ENCODE measurements at places on chromosomes 2 and 18.
A peak's percentile ranks its signal among the peaks of the same experiment; 100 is the strongest.

DNA sequence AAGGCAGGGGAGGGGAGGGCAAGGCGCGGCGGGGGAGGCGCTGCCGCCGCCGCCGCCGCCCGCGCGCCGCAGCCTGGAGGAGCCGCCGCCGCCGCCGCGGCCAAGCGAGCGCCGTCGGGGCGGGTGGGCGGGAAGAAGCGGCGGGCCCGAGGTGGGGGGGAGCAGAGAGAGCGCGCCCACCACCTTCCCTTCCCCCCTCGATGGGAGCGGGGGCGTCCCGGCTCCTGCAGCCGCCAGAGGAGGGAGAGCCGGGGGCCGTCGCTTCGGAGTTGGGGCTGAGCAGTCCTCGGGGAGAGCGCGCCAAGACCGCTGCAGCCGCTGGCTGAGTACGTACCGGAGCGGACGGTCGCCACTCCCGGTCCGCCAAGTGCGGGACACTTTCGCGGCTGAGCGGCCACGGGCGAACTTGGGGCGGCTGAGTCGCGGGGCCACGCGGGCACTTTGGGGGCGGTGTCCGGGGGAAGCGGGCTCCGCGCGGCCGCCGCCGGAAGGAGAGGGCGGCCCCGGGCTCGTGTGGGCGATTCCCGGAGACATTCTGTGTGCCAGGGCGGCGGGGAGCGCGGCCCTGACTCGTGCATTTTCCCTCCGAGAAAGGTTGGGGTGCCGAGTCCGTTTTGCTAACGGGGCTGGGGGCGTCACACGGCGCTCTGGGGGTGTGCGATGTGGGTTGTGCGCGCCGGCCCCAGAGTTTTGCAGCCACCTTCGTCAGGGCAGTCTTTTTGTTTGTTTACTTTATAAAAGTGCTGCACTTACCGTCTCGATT lies at the start of gene NAB1:
Gene NAB1 (plus strand): TSS at position 49 of the 763 bp plus-strand sequence. CDS start 10,094 bp downstream, outside the sequence.
- peak; percentile 47 for DNase-seq

- peak; percentile 23 for DNase-seq
These were observed 62.5 kb downstream of the RPIA start for GRCh38 chr2:88753833-88754584.

DNA sequence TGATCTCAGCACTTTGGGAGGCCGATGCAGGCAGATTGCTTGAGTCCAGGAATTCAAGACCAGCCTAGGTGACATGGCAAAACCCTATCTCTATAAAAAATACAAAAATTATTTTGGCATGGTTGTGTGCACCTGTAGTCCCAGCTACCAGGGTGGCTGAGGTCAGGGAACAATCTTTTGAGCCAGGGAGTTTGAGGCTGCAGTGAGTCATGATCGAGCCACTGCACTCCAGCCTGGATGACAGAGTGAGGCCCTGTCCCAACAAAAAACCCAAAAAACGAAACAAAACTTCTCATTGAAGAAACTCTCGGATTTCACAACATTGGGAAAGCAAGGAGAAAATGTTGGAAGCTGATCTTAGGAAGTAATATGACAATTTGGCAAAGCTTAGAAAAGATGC lies 317.3 kb upstream of the MGAT5 start:
- DNase-seq: peak; percentile 16

- DNase-seq: peak; percentile 88
These were observed 49.9 kb upstream of the EML6 start for GRCh38 chr2:54673501-54673998.

GRCh38 chr2:215917953-215918620 lies 95.3 kb downstream of the MREG start:
- peak; percentile 75 for DNase-seq

DNA sequence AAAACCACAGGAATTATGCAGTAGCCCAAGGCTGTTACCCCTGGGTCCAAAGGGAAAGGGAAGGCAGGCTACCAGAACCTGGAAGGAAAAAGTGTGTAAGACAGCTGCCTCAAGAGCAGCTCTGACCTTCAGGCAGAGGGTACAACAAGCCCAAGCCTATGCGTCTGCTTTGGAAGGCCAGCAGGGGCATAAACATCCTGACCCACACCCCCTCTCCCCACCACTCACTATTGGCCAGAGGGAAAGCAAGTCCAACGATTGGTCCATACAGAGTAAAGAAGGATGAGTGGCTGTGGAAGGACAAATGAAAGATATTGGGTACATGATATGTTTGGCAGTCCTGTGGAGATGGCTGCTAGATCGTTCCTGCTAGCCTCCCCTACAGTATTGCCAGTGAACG lies 227.6 kb upstream of the HNRNPA3 start:
- no peak for DNase-seq

DNA sequence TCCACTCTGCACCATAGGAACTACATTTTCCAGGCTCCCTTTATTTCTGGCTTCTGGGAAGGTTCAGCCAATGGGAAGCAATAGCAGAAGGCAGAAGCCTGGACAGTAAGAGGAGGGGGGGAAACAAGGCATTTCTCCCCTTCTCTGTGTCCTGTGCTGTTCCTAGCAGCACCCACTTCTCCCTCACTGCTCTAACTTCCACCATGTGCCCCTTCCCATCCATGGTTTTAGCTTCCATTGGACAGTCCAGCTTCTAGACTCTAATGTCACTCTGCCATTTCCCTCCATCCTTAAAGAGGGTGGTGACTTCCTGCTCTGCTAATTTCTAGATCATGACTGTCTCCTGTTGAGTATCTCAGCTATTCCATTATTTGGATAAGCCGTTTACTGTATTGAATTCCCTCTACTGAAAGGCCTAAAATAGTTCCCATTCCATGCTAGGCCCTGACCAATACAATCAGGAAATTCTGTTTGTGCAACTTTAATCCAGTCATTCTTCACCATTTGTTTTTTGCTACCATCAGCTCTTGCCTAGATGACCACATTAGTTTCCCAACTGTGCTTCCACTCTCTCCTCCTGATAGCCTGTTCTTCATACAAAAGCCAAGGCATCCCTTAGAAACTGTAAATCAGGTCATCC lies 20.8 kb upstream of the LYPD1 start:
- no peak for DNase-seq

DNA sequence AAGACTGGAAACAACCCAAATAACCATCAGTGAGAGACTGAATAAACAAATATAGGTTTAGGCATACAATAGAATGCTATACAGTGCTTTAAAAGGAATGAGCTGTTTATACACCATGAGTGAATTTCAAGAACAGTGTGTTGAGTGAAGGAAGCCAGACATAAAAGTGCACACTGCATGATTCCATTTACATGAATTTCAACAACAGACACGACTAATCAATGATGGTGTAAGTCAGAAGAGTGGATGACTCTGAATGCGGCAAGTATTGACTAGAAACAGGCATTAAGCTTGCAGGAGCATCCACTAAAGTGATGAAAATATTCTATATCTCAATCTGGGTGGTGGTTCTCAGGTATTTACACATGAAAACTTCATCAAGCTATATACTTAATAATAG lies 142.7 kb upstream of the SLC39A10 start:
- no peak for DNase-seq

- DNase-seq: peak; percentile 80
These were observed 39.1 kb downstream of the ABCB11 start for GRCh38 chr2:168992026-168992425.

DNA sequence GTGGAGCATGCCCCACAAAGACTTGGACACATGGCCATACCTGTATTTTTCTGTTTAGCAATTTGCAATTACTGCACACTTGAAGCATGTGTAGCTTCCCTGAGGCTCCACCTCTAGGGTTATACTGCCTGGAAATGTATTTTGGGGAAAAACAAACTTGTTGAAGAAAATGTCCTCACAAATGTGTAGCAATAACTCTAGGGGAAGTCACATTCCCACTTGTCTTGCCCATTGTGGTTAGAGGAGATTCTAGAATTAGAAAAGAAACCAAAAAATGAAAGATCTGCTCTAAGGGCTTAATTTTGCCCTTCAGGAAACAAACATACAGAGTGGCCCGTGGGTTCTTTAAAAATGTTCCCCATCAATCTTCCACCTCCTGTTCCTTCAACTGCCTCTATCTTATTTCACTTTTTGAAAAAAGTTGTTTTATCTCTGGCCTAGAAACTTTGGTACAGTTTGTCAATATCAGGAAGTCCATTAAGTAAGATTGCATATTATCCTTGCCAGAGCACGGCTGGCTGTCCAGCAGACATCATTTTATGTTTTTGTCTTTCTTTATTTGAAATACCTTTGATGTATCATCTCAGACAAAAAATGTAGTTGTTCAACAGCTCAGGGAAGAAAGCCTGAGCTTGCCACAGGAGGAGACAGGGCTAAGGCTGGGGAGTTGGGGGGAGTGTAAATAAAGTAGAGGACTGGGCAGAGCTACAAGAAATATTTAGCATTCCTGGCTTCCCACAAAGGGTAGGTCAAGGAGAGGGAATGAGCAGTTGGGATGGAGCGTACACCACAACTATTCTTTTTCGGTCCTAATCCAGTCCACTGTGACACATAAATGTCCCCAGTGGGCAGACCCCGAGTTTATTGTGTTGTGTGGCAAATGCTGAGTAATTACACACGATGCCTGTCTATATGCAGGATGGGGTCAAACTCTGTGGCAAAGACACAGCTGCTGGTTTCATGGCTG lies 96.8 kb upstream of the CDC42EP3 start:
- DNase-seq: peak; percentile 79

- no peak for DNase-seq
These were observed 52.6 kb downstream of the ATIC start for GRCh38 chr2:215364157-215365155.

DNA sequence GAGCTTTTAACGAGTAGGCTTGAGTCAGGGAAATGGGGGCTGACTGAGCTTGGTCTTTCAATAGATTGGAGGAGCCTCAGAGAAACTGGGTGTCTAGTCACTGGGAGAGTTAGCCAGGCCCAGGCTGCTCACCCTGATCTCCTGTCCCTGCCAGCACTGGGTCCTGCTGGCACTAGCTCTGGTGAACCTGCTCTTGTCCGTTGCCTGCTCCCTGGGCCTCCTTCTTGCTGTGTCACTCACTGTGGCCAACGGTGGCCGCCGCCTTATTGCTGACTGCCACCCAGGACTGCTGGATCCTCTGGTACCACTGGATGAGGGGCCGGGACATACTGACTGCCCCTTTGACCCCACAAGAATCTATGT lies 720 bp downstream of the KRTCAP3 start:
- DNase-seq: no peak

DNA sequence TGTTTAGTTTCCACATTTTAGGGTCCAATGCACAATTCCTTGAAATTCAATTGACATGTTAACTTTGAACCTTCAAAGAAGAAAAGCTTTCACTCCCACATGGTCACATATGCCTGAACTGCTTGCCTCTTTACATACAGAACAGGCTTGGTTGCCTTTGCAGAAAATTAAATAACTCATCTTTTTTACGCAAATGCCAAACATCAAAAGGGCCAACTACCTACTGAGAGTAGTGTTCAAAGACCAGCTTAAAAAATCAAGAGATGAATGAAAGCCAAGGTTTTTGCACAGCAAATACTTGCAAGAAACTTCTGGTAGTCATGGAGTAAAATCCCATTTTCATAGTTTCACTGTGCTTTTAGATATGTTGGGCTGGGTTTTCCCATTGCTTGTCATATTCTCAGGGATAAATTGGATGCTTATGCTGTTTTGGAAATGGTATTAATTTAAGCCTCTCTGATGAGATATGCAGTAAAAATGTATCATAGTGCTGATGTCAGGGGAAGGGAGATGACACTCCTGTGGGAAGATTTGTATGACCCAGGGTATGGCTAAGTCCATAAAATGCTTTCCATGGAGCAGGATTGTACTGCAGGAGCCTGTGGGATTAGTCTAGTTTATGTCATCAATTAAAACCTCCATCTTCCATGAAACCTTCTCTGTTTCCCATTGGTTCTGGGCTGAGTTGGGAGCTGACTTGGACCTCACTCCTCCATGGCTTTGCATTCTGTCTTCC lies 60.6 kb upstream of the DARS1 start:
- no peak for DNase-seq

- no peak for DNase-seq
These were observed 32.4 kb upstream of the ACYP2 start for GRCh38 chr2:54083021-54083420.

DNA sequence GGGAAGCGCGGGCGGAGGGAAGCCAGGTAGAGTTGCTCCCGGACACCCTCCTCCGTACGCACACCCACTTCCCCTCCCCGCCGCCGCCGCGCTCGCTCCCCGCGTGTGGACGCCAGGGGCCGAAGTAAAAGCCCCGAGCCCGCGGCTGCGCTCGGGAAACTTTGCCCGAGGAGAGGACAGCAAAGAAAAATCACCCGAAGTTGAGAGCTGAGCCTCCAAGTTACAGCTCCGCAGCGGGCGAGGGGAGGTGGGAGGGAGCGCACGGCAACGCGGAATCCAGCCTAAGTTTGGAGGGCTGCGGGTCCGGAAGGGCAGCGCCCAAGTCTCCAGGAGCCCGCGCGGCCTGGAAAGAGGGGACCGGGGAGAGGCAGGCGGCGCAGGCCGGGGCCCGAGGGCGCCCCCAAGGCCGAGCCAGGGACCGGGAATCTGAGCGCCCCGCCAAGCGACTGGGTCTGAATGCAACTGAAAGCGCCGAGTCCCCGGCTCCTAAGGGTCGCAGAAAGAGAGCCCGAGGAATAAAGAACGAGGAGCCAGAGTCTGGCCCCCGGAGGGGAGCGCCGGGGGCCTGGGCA lies 706 bp upstream of the BCL11A start:
- DNase-seq: peak; percentile 45

- DNase-seq: no peak
These were observed 24.3 kb upstream of the LDLRAD4 start for GRCh38 chr18:13194239-13194638.

- DNase-seq: no peak
These were observed 140.3 kb upstream of the DDX18 start for GRCh38 chr2:117674172-117674571.

DNA sequence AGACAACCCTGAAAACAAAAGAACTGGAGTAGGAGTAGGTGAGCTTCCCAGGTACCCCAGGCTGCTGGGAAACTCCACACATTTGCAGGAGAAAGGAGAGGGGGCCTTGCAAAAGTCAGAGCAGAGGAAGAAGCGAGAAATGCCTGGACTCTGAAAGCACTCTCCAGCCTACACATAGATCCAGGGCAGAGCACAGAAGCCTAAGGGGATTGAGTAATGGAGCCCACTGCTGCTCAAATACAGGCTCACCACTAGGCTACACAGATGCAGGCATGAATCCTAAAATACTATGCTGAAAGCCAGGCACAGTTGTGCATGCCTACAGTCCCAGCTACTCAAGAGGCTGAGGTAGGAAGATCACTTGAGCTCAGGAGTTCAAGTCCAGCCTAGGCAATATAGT lies 33.4 kb downstream of the OSBPL1A start:
- no peak for DNase-seq

DNA sequence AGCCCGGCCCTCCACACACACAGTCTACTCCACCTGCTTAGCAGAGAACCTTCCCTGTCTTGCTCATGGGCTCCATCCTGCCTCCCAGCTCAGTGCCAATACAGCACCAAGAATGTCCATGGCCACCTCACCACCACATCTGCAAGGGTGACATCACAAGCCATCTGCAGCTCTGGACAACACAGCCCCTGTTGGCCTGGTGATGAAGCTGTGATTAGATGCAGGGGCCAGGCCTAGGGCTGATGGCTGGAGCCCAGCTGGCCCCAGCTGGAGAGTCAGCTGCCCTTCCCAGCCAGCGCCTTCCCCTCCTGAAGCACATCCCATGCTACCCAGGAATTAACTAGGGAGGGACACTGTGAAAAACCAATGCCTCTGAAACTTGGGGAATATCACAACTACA lies 91.1 kb downstream of the TTC32 start:
- no peak for DNase-seq
